ENCODE measurements at places on chromosomes 3 and 15.

DNA sequence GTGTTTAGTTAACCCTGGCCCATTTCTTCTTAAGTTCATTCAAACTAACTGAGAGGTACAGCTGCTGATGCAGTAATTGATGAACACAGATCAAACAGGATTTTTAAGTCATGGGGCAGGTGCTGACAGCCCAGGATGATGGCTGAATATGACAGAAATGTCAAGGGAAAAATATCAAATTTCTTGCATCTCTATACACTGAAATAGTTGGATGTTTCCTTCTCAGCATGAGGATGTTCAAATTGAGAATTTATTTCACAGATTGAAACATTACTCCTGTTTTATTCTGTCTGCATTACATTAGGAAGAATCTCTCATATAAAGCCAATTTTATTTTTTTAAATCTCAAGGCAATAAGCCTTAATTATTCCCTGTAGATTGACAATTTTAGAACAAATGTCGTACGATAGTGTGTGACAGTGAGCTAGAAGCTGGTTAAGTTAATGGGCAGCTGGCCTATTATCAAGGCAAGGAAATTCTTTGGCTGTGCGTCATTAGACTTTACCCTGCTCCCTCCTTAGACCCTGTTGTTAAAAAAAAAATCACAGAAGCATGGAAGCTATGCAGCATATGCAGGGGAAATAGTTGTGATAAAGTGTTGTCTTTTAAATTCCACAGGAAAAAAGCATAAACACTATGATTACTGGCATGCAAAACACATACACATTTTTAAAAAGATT is 183.8 kb upstream of the KCNMB2 start:
- DNase-seq = no peak

DNA sequence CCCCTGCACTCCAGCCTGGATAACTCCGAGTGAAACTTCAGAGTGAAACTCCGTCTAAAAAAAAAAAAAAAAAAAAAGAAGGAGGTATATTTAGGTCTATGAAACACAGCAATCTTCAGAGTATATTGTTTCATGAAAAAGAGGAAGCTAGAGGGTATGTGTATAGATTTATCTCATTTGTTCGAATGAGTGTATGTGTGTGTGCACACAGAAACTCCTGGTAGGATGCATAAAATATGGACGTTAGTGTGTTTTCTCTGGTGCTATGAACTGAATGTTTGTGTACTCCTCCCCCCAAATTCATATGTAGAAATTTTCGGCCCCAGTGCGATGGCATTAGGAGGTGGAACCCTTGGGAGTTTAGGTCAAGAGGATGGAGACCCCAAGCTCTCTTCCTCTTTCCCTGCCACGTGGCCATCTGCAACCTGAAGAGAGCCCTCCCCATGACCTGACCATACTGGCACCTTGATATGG is 98.6 kb upstream of the KLF13 start:
- no peak for DNase-seq

GRCh38 chr15:47786371-47786770 is 69.1 kb downstream of the SEMA6D start:
- no peak for DNase-seq

GRCh38 chr15:39304201-39304841 is 276.6 kb upstream of the THBS1 start:
- DNase-seq = no peak

- peak; percentile 47 for DNase-seq
These were observed 43.6 kb downstream of the TBC1D2B start for GRCh38 chr15:78033864-78034263.

DNA sequence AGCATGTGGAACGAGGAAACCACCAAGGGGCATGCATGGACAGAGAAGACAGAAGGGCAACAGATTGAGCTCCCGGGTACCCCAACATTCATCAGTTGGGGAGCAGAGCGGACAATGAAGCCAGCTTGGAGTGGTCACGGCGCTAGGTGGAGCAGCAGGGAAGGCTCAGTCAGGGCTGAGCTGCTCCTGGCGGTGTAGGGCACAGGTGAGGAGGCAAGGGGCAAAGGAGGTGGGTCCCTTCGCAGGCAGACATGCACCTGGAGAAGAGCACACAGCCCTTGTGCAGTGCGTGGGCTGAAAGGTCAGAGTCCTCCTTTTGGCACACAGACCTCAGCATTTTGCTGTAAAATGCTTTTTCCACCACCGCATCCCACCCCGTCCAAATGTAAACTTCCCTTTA is 90.0 kb upstream of the SLC6A6 start:
- no peak for DNase-seq

DNA sequence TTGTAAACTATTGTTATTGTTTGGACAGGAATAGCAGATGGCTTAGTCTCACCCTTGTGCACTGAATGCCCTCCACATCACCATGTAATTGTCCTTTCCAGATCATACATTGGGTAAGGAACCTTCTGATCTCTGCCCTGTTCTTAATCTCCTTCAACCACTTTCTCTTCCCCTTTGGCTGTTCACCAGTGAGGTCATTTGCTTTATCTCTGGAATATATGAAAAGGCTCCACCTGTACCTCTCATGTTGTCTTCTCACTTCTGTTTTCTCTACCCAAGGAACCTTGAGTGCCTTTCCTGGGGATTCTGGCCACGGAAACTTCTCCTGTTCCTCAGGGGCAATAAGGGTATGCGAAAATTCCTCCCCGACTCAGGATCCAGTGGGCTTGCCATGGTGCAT is 28.5 kb downstream of the MCTP2 start:
- no peak for DNase-seq

DNA sequence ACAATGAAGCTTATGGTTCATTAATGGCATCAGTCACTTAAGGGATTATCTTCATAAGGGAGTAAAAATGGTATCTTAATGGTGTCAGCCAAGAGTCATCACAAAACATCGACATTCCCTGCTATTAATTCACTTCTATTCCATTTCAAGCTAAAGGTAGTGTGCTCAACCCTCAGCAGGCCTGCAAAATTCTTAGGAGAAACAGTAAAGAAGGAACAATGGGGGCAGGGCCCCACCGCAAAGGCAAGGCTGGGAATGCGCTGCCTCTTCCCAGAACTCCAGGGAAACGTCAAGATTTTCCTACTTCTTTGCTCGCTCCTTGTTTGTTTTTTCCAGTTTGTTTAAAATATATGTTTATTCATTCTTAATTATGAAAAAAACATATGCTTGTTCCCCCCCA is 187.3 kb upstream of the TSC22D2 start:
- DNase-seq = no peak

DNA sequence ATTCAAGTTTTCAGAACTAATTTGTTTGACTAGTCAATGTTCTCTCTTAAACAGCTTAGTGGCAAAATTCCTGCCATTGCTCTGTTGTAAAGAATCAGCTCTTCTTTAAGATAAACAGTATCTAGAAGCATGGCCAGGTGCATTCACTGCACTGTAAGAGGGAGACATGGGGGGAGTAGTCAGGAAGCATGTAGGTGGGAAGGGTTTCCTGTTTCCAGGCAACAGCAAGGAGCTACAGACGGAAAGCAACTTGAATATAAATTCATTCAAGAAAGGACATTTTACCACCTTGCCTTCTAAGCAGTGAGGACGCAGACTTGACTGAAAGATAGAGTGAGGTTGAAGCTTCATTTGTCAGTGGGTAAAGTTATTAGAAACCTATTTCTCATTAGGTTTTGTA is 55.3 kb downstream of the BBX start:
- no peak for DNase-seq

DNA sequence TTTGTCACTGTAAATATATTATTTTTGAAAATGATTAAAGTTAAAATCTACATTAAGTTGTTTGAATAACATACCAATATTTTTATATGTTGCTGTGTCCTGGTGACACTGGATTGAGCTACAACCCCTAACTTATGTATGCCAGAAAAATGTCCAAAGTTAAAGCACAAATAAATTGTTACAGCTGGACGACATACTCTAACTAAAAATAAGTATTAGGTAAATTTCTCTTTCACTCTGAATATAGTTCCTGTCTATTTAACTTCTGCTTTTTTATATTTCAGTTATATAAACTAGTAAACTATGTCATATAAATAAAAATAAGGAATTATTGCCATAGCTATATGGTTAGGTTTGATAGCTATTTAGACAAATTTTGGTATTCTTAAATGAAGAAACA is 118.5 kb upstream of the SAMMSON start:
- DNase-seq = no peak

DNA sequence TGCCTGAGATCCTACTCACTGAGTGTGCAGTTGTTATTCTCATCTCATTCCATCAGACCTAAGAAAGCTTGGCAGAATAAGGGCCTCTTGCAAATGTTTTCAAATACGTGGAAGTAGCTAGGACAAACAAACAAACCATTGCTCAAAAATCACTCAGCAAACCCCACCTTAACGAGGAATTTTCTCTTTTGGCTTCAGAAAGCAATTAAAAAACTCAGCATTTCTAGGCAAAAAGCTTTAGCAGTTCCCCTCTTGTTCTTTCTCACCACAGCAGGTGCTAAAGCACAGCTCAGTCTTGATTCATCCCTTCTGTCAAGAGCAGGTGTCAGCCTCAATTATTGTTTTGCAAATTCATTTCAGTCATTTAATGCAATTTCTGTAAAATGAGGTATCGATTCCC is 58.6 kb upstream of the NUDT16 start:
- no peak for DNase-seq

- DNase-seq = no peak
These were observed 4.8 kb downstream of the XIRP1 start for GRCh38 chr3:39187372-39188155.

GRCh38 chr3:195591220-195591619 is 7.5 kb upstream of the APOD start:
- DNase-seq = no peak

- DNase-seq = no peak
These were observed 101.9 kb downstream of the CHDH start for GRCh38 chr3:53744351-53744750.

DNA sequence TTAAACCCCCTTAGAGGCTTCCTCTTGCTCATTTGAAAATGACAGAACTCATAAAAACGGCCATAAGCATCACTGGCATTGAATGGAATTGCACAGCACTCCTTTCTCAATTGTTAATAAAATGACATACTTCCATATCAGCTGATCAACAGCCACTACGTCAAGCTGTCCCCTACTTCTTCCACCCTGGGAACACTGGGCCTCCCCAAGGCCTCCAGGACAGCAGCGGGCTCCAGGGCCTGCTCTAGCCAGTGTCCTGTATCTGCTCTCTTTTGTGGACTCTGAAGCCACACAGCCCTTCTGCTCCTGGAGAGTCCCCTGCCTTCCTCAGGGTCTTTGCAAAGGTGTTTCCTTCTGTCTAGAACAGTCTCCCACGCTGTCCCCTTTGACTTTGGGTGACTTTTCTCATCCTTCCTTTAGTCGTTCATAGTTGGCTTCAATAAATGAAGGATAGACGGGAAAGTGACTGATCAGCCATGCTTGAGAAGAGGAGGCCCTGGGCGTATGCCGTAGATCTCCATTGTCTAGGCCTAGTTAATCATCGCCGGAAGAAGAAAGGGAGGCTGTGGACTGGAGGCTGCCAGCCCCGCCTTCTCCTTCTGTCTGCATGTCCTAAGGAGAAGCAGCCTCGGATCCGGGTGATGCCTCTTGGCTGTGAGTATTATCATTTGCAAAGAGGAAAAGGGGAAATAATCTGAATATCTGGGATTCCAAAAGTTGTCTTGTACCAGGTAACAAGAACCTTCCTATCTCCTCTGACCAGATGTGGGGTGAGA is 4.7 kb upstream of the THSD4 start:
- DNase-seq = no peak

GRCh38 chr3:125160606-125161371 is 51.8 kb downstream of the SLC12A8 start:
- no peak for DNase-seq

- no peak for DNase-seq
These were observed 49.0 kb downstream of the LRRN1 start for GRCh38 chr3:3847994-3848922.

- no peak for DNase-seq
These were observed 11.2 kb downstream of the IGDCC4 start for GRCh38 chr15:65411465-65412071.

- no peak for DNase-seq
These were observed 61.7 kb upstream of the FGF7 start for GRCh38 chr15:49361370-49361769.

DNA sequence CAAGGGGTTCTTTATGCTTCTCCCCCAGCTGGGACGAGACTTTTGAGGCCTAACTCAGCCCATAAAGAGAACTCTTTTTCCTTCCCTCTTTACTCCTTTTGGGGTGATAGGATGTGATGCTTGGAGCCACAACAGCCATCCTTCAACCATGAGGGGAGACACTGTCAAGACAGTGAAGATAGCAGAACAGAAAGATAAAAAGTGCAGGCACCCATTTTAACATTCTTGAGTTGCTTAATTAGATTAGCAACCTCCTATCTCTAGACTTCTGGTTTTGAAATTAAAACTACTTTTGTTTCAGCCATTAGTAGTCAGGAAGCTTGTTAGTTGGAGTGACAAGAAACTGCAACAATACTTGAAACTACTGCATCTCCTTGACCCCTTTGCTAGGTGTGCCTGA is 6.5 kb downstream of the GPR27 start:
- no peak for DNase-seq

- DNase-seq = no peak
These were observed 233.2 kb downstream of the KLF13 start for GRCh38 chr15:31559786-31560185.

DNA sequence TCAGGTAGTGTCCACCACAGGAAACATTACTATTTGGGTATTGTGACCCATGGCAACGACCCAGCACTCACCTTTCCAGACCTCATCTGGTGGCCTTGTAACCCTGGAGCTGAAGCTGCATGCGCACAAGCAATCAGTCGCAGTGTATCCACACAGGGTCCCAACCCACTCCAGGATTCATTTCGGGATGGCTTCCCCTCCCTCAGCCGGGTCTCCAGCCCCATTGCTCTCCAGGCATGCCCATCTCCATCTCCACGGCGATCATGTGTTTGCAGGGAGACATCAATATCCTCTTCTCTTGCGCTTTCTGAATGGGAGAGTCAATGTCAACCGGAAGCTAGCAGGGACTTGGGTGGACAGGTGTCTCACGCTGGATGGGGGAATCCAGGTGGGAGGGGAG is 35.2 kb downstream of the GOLGA6L2 start:
- no peak for DNase-seq

DNA sequence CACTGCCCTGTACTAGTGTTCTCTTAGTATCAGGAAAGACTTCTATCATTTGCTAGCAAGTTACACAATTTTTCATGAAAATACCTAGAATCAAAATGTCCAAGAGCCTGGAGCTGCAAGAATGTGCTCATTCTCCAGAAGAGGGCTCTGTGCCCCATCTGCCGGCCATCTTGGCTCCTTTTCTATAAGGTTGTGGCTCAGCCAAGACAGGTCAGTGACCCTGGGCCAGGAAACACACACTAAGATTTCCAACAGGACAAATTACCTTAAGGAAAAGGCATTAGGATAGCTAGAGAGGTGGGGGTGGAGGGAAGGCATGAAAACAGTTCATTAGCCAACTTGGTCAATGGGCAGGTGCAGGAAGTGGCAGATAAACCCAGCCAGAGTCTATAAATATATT is 20.7 kb downstream of the TIMP4 start:
- DNase-seq = no peak

GRCh38 chr3:155657161-155657560 is 87.7 kb downstream of the PLCH1 start:
- no peak for DNase-seq

- DNase-seq = no peak
These were observed 241.5 kb downstream of the CLSTN2 start for GRCh38 chr3:140176526-140176925.

- DNase-seq = no peak
These were observed 6.9 kb downstream of the AHSG start for GRCh38 chr3:186619787-186620212.

Measured in effector CD8-positive, alpha-beta T cell (primary cell).